ENCODE measurements at places on chromosomes 6 and 20.

GRCh38 chr6:168318090-168318489 is 1.5 kb downstream of the DACT2 start:
- DNase-seq, result no peak

DNA sequence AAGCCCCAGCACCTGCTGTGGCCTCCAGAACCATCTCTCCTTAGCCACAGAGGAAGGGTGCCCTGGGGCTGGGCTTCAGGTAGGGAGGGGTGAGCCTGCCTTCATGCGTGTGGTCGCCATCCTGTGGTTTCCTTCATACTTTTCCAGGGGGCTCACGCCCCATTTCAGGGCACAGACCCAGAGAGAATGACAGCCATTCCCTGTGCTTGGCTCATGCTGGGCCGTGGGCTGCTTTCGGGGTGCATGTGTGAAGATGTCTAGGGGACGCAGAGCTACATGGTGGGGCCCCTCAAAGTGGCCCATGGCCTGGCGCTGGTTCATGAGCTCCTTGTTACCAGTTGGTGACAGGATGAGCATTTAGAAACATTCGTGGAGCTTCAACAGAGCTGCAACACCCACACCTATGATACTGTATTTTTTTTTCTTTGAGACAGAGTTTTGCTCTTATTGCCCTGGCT is 190.3 kb upstream of the SLC24A3 start:
- no peak for DNase-seq

- DNase-seq, result no peak
Measured at GRCh38 chr20:57473246-57474048, 51.5 kb downstream of the CTCFL start.

DNA sequence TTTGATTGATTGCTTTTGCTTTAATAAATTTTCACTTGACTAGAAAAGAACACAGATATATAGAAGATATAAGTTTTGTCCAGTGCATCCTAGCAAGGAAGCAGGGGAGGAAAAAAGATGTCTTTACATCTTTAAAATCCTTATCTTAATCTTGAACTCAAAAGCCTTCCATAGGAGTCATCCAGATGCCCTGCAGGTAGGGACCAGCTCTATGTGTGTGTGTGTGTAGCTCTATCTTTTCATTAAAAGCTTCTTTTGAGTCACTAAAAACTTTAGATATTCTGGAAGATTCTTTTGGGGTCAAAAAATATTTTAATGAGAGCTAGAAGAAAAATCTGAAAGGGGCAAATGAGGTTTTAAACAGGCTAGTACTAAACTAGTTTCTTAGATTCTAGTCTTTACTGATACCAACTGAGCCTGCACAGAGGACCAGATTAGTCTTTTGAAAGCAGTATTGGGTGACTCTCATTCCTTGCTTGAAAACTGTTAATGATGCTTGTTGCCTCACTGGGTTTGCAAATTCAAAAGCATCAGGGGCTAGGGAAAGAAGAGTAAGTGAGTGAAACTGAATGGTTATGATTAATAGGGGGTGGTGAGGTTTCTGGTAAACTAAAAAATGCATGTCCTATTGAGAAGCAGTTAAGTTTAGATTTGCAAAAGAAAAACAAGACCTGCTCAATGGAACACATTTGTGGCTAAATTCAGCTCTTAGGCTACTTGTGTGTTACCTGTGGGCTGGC is 40.6 kb upstream of the JAG1 start:
- no peak for DNase-seq

GRCh38 chr20:23360531-23360930 is 1.5 kb upstream of the GZF1 start:
- no peak for DNase-seq
